NCI-H460 (cell line): ENCODE measurements at places on chromosomes 7 and 10.

DNA sequence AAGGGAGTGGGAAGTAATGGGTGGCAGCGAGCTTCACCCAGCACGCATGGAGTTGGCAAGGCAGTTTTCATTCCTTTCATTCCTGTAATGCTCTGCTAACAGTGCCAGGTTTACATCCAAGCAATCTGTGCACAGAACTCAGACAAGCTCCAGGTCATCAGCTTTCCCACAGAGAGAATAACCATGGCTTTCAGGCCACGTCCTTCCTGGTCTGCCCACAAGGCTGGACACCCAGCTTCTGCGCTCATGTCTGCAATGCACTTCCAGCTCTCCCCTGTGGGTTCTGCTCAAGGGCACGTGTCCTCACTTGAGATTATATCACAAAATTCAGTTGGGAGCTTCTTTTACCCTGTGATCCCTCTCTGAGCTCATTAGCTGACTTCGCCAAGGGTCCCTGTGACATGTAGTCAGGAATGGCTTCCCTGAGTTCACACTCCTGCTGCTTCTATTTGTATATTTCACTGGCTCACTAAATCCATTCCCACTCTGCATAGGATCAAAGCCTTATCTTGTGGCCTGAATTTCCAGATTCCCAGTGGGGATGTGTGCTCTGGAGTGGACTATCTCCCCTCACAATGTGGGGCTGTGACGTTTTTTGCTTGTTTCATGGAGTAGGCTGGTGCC, 18.6 kb downstream of the AKR1C2 start:
- DNase-seq, result no peak

- DNase-seq, result no peak
Observed at GRCh38 chr7:142645777-142646176, 103.5 kb upstream of the PRSS1 start.

- no peak for DNase-seq
Observed at GRCh38 chr7:18461785-18462467, 33.6 kb upstream of the HDAC9 start.

DNA sequence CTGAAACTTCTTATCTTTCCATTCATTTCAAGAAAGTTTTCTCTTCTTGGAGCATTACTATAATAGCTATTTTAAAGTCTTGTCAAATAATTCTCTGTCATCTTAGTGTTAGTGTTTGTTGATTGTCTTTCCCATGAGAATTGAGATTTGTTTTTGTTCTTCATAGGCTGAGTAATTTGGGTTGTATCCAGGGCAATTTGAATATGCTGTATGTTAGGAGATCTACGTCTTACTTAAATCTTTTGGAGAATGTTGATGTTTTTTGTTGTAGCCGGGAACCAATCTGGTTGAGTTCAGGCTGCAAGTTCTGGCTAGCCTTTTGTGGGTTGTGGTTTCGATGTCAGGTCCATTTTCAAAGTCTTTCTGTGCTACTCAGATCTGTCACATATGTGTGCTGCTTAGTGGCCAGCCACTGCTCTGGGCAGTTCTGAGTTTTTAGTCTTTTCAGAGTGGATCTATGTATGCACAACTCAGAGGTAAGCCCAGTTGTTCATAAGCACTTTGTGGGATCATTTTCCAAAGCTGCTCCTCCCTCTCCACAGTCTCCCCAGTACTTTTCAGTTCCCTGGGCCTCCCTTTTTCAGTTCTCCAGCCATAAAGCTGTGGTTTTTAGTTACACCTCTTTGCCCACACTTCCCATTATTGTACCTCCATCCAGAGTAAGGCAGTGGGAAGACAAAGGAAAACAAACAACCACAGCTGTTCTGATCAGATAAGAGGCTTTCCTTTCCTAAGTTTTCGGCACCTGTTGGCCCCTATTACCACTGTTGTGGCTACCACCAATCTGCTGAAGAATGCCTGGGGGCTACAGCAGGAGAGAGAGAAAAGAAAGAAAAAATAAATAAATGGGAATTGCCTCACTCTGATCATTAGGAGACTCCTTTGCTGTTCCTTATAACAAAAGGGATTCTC, 4.7 kb upstream of the CCNJ start:
- no peak for DNase-seq

DNA sequence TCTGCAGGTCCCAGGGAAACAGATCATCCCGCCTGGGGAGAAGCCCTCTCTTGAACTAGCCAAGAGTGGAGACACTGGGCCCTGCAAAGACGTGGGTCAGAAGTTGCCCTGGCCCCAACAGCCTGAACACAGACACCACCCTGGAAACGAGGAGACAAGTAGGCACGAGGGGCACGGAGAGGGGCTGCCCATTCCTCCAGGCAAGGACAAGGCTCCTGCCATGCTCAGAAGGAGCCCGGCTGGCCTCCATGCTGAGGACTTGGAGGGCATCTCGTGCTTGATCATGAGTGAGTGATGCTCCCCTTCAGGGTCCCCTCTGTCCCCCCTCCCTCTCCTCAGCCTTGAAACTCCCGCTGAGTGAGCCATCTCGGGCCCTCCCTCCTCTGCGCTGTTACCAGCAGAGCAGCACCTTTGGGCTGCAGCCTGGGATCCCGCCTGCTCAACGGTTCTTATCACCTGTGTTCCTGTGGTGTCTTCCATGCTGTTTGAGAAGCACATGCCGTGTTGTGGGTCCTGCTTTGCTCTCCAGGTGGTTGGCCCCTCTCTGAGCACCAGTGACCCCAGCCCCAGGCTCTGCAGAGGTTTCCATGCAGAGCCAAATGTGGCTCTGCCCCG, 544.3 kb downstream of the TCERG1L start:
- DNase-seq, result no peak

DNA sequence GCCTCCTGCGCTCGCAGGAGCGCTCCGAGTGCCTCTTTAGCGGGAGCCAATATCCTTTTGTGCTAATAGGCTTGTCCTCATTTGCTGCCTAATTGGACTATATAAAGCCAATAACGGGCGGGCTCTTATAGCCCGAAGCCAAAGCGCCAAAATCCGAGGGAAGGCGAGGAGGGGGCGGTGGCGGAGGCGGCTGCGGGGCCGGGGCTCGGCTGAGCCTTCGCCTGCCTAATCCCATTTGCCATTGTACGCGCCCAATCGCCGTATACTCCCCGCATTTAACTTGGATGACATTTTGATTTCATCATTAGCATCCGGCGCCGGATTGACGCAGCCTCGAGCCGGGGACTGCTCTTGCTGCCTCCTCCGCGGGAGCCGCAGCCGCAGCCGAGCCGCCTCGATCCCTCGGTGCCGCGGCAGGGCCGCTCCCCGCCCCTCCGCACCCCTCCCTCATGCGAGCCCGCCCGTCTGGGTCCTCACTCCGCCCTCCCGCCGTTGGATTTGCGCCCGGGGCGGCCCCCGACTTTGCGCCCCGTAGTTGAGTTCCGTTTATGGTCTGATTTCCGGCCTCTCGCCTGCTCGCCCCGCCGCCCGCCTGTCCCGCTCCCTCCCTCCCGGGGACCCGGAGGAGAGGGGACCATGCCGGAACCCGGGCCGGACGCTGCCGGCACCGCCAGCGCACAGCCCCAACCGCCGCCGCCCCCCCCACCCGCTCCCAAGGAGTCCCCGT, at the start of gene HMX3:
Gene HMX3 (plus strand): TSS at position 556 of the 727 bp plus-strand sequence. CDS start 81 bp downstream, at position 637.
- peak; percentile 63 for DNase-seq

DNA sequence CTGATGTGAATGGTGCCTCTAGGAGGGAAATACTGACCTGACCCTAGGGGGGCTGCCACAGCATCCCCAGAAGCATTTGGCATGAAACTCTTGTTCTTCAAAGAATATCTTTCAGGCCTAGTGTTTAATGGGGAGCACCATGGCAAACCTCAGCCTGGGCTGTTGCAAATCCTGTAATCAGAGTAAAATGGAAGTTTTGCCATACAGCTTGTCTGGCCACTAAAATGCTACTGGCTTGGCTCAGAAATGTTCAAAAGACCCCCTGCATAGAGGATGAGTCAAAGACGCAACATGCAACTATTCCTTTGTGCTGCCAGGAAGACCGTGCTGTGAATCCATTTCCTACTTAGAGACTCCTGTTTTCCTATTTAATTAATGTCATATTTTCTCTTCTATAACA, 26.7 kb downstream of the HECW1 start:
- no peak for DNase-seq

DNA sequence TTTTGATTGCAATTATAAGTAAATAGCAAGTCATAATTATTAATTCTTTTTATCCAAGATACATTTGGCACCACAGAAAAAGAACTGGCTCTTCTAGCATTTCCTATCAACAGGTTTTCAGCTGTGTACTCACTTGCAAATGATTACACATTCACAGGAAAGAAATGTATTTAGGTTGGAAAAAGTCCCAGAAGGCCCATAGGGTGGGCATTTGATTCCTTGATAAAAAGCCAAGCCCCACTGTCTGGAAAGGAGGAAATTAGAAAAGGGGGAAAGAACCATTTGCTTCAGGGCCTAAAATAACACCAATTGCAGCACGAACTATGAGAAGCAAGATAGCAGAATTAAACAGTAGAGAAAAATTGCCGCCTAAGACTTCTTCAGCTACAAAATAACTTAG, 80.8 kb upstream of the COL1A2 start:
- DNase-seq, result no peak

DNA sequence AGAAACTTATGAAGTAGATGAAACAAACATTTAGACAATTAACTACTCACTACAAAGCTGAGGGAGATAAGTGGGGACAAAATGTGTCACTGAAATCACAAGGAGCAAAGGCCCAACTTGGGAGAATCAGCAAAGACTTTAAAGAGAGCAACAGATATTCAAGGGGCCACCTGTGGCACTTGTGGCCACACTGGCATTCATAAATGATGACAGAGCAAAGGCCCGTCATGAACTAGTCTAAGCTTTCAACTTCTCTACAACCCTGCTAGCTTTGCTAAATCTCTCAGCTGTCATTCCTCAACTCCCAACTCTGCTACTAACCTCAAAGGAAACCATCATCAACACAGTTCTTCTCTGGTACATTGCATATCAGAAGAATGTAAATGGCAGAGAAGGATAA, 178.4 kb downstream of the CPEB3 start:
- DNase-seq, result no peak

DNA sequence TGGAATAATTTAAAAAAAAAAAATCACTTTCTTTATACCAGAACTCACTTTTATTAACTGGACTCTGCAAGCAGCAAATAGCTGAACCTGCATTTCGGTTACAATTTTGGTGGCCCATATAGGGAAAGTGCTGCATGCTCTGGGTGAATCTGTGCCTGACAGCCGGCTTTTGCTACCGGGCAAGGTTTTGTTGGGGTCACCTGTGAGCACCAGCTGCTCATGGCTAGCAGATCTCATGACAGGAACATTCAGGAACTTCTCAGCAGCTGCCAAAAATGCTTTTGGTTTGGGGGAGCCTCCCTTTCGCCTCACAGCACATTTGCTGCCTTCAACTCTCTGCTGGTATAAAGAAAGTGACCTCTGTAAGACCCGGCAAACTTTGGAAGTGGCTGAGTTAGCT, 13.2 kb upstream of the CREB3L2 start:
- DNase-seq, result no peak

DNA sequence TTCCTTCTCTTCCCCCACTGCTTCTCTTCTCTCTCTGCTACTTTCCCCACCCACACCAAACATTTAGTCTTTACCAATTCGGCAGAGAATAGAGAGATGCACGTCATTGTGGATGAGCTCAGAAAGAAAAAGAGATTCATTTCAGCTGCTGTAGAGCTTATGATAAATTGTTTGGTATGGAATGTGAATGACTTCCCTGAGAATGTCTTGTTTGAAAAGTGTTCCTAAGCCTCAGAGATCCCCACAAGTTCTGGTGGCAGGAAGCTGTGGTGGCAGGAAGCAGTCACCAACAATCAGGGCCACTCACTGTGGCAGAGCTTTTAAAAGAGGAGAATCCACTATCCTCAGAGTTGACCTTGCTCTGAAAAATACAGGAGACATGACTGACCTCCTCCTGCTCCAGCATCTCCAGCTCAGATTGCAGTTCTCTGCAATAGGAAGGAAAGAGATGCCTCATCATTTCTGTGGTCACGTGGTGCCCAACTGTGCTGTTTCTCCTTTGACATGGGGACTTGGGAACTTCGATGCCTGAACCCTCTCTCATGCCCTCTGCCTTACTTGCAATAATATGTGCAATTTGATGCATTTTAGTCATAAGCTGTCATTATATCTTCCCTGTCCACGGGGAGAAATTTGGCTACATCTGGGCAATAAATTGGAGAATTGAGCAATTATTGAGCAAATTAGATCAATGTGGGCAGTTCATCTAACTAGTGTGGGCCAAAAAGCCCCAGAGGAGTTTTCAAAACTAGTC, 76.5 kb downstream of the BMPER start:
- DNase-seq, result no peak

- no peak for DNase-seq
Observed at GRCh38 chr10:10456856-10457255, 560.8 kb upstream of the CELF2 start.

- no peak for DNase-seq
Observed at GRCh38 chr10:558891-559766, 130.3 kb downstream of the DIP2C start.

- DNase-seq, result no peak
Observed at GRCh38 chr7:19871102-19871501, 97.7 kb upstream of the TMEM196 start.

- no peak for DNase-seq
Observed at GRCh38 chr10:76459016-76459730, 1027.7 kb downstream of the LRMDA start.

DNA sequence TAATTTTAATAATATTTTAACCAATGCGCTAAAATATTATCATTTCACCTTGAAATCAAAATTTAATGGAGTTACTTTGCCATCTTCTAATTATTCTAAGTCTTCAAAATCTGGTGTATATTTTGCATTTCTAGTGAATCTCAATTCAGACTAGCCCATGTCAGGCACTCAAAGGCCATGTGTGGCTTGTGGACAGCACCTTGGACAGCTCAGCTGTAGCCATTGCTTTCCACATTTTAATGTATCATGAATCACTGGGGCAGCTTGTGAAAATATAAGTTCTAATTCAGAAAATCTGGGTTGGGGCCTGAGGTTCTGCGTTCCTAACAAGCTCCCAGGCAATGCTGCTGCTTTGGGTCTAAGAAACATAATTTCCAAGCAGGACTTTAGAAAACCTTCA, 57.2 kb downstream of the MGAM2 start:
- no peak for DNase-seq

DNA sequence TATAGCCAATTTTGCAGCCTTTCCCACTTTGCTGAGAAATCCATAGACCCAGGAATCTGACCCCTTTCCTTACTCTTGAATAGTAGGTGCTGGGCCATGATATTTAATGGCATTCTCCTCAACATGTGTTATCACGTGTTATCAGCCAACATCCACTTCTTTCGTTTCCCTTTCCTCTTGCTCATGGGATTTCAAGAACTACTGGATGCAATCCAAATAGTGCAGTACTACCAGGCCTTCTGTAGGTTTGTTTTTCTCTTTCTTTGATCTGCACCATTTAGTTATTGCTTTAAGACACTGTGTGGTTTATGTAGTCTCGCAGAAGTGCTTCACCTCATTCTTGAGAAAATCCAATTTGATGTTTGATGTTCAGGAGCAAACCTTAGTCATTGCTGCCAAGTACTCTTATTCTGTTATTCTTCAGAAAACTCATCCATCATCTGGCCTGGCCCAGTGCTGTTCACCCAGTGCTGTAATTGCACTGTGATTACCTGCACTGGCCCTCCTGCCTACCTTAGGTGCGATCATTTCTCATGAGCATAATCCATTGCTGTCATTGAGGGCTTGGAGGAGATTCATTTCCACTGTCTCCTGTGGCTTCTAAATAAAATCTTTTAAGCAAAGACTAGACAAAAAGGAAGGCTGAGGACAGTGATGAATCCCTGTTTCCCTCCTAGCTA, 315.3 kb downstream of the BMPER start:
- no peak for DNase-seq

- DNase-seq, result no peak
Observed at GRCh38 chr10:110093722-110094121, 85.9 kb downstream of the ADD3 start.
